ENCODE measurements at places on chromosomes 2 and 18.

GRCh38 chr2:61707984-61708852 is 145.6 kb downstream of the FAM161A start:
- DNase-seq = peak; percentile 80

DNA sequence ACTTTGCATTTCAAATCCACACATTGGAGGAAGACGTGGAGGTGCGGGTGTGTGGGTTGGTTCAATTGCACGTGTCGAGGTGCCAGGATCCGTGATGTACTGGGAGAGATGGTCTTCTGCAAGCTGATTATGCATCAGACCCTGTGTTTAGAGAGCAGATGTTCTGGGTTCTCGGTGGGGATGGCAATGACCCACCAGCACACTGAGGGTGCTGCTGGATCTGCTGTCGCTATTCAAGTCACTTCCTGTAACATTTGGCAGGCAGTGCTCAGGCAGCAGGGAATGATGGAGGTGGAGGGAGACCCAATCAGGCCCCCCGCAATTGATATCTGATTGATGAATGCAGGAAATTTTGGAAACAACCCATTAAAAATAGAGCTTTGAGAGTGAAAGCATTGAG is 830.1 kb upstream of the POU3F3 start:
- DNase-seq = no peak

DNA sequence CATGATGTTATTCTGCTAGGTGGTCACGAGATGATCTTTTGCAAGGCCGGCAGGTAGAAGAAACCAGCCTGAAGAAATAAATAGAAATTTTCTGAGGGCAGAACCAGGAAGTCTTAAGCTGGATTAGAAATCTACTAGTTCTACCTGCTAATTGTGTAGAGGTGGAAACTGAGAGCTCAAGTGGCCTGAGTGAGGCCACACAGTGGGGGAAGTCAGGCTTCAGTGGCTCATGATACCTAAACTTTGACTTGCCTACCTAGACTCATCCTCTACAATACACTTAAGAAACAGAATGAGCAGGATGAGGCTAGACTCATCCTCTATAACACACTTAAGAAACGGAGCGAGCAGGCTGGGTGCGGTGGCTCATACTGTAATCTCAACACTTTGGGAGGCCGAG is 134.9 kb upstream of the NDUFV2 start:
- no peak for DNase-seq

GRCh38 chr18:35842536-35842935 is 129.9 kb upstream of the RMP24 start:
- no peak for DNase-seq

- DNase-seq = no peak
Observed at GRCh38 chr18:22536558-22536957, 118.8 kb upstream of the CTAGE1 start.

DNA sequence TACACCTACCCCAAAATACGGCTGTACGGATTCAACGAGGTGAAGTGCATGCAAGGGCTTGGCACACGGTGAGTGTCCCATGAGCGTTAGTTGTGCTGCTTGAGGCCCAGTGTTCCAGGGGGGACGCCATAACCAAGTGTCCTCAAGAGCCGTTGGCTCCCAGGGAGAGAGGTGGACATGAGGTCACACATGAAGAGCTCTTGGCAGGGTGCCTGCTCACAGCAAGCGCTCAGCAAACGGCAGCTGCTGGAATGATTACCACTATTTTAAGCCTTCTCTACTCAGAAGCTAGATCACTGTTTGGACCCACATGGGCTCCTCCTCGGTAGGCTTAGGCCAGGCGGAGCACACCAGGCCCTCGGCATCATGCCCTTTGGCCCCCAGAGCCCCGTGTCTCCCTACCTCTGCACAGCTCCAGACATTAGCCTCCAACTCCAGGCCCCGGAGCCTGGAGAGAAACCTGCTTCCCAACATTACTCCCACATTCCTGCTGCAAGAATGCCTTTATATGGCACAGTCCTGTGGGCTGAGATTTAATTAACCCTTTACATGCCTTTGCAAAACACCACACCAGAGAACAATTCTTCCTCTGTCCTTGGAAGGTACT is 68.4 kb upstream of the PPP1CB start:
- DNase-seq = peak; percentile 85

DNA sequence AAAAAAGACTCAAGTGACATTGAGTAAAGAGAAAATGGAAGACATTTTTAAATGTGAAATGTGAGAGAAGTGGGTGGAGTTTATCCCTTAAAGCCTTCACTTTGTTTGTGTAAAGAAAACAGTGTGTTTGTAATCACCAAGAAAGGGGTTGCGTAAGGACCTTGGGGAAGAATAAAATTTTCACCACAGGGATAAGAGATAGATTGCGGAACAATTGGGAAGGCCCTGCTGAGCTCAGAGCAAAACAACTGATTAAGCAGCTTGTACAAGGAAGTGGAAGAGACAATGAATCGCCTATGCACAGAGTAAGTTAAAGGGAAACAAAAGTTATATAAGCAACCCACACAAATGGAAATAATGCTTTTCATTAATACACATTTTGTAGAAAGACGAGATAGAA is 327.7 kb downstream of the RAD51AP2 start:
- DNase-seq = no peak
